ENCODE measurements at places on chromosomes 4 and X.

- DNase-seq, result no peak
These were observed 275.4 kb downstream of the SHOX start for GRCh38 chrX:905848-906566.

- DNase-seq, result no peak
These were observed 98.8 kb downstream of the ELOVL6 start for GRCh38 chr4:110099638-110100037.

GRCh38 chr4:169068423-169068822 is 58.4 kb upstream of the CBR4 start:
- DNase-seq, result no peak

DNA sequence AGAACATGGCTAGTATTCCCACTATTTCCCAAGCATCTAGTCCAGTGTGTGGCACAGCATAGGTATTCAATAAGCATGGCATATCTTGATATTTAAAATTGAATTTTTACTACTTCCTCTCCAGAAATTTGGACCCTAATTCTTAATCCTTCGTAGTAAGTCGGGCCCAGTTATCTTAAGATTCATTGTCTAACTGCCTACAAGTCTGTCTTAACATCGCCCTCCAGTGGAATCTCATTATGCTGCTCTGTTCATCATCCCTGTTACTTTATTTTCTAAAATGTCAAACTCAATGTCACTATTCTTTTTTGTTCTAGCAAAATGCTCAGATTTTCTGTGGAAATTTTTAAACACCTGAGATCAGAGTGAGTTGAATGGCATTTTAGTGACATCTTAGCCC is 606.2 kb downstream of the KLHL13 start:
- DNase-seq, result no peak

- no peak for DNase-seq
These were observed 107.6 kb downstream of the ATXN3L start for GRCh38 chrX:13212191-13212651.
